PC-9 (cell line): ENCODE measurements at places on chromosomes 11 and 22. TPM values are rescaled to one million over a fixed set of nuclear protein-coding genes. Genes with fewer than 3 reads are reported as not detected.

DNA sequence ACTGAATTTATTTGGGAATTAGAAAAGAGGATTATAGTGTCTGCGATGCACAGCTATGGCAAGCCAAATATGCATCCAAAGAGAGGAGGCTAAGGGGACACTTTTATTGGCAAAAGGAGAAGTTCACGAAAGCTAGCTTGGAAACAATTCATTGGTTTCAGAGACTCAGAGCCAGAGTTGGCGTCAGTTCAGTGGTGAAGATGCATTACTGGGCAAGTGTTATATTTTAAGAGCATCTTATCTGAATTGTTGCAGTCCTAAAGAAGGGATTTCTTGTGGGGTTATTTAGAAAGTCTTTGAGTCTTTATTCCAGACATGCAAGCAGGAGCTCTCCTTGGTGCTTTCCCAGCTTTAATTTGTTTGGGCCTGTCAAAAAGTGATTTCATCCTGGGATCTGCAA is 15.0 kb downstream of the CLDN5 start:
- H3K27ac ChIP-seq = no peak overlapping the region
- H3K36me3 ChIP-seq = no peaks in the 10 kb centered on the region
- DNase-seq = no peak
- H3K27me3 ChIP-seq = no peaks in the 10 kb centered on the region

DNA sequence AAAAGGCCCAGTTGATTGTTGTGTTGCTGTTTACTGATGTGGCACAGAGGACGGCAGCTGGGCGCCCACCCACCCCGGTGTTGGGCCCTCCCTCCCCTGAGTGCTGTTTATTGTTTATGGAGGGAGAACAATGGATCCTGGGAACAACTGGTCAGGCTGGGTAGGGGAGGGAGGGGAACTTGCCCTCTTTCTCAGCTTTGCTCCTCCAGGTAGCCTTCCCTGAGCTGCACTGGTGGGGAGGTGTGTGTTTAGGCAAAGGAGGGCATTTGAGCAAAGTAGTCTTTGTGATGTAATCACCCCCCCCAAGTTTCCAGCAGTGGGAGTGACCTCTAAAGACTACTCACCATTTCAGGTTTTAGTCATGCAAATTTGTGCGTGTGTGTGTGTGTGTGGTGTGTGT is 1035.3 kb downstream of the NTM start:
- no peak for DNase-seq
- no peaks in the 10 kb centered on the region for H3K36me3 ChIP-seq
- no peaks in the 10 kb centered on the region for H3K4me1 ChIP-seq
- H3K27me3 ChIP-seq = no peaks in the 10 kb centered on the region
- H3K27ac ChIP-seq = no peak overlapping the region

DNA sequence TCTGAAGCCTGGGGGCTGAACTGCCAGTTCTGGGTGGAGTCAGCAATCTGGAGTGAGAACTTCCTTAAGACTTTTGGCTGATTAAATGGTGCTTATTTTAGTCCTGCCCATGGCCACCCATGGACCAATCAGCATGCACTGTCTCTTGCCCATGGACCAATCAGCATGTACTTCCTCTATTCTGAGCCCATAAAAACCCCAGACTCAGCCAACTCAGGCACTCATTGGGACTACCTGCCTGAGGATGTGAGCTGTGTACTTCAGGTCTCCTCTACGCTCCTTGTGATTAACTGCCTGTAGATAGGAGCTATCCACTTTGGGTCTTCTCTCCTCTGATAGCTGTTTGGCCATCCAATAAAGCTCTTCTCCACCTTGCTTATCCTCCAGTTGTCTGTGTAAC is 342.3 kb upstream of the CCDC179 start:
- DNase-seq = no peak
- no peak overlapping the region for H3K4me3 ChIP-seq
- H3K4me1 ChIP-seq = no peaks in the 10 kb centered on the region
- H3K27ac ChIP-seq = no peak overlapping the region
- no peaks in the 10 kb centered on the region for H3K27me3 ChIP-seq
- H3K36me3 ChIP-seq = no peaks in the 10 kb centered on the region

GRCh38 chr11:94588366-94588942 is 21.3 kb downstream of the PIWIL4 start:
- no peaks in the 10 kb centered on the region for H3K36me3 ChIP-seq
- peaks cover 53% of the 10 kb centered on the region for H3K4me1 ChIP-seq
- H3K4me3 ChIP-seq = no peak overlapping the region
- no peaks in the 10 kb centered on the region for H3K27me3 ChIP-seq
- peak; percentile 99 for DNase-seq

DNA sequence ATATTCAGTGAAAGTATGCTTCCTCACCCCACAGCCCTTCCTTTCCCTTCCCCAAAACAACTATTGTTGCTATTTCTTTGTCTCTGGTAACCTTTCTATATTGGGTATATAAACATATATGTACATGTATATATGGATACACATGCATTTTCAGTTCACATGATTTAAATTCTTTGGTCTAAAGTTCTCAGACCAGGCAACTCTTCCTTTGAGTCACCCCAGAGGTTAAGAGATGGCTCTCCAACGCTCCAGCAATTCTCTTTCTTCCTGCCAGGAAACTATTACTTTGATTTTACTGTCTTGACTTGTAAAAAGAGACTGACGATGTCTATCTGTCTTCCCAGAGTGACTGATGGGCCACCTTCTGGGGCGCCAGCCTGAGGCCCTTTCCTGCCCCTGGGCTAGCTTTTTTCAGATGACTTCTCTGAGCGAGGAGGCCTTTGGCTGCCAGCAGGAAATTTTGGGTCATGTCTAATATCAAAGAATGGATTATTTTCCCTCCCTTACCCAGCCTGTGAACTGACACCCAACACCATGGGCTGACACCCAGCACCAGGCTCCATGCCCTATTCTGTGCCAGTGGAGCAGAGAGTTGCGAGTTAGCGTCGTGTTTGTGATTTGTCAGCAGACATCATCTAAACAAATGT is 14.4 kb upstream of the ST3GAL4 start:
- DNase-seq = no peak
- peaks cover 85% of the 10 kb centered on the region for H3K4me1 ChIP-seq
- no peak overlapping the region for H3K4me3 ChIP-seq
- H3K27ac ChIP-seq = peak overlapping the region; percentile 77
- no peaks in the 10 kb centered on the region for H3K27me3 ChIP-seq

Gene EMID1
- total RNA-seq = 1.1 and 3.1 TPM in 2 replicates
